ENCODE measurements at places on chromosomes 7 and 10. TPM values are rescaled to one million over a fixed set of nuclear protein-coding genes. Genes with fewer than 3 reads are reported as not detected.

ZNF425 gene
- 1.7 TPM for total RNA-seq

SLC26A5 gene
- total RNA-seq = not detected

SLC18A3 gene
- total RNA-seq = not detected

GRID2IP gene
- not detected for total RNA-seq

- no peak for DNase-seq
These were observed 54.3 kb downstream of the PODXL start for GRCh38 chr7:131501930-131502685.

DNA sequence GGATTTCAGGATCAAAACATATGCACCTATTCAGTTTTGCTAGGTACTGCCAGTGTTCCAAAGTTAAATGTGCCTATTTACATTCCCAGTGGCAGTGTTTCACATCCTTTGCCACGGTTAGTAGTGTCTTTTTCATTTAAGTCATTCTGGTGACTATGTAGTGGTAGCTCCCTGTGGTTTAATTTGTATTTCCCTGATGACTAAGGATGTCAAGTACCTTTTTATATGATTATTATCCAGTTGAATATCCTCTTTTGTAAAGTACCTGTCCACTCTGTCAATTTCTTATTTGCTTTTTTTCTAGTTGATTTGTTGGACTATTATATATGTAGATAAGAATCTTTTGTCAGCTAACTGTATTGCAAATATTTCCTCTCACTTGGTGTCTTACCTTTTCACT, 45.1 kb downstream of the TMEM60 start:
- DNase-seq = no peak

- DNase-seq = no peak
These were observed 147.3 kb downstream of the ZEB1 start for GRCh38 chr10:31466313-31466712.

DNA sequence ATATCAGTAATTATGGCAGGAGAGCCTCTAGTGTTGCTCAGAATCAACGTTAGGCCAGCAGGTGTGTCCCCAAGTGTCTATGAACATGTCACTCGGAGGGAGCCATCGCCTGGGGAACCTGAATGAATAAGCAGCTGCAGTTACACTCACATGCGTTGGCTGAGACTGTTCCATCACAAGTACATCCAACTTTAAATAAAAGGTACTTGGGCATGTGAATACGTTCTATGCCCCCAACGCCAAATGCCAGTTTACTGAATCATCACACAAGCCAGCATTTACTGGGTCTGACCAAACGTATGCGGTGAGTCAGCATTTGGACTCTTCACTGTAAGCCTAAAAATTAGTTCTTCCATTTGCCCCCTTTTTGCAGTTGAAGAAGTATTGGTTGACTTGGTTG, 207.6 kb upstream of the PLXNA4 start:
- DNase-seq = no peak

GRCh38 chr10:17838080-17838648, 29.0 kb downstream of the MRC1 start:
- no peak for DNase-seq
